ENCODE measurements at places on chromosomes 16 and 17.

DNA sequence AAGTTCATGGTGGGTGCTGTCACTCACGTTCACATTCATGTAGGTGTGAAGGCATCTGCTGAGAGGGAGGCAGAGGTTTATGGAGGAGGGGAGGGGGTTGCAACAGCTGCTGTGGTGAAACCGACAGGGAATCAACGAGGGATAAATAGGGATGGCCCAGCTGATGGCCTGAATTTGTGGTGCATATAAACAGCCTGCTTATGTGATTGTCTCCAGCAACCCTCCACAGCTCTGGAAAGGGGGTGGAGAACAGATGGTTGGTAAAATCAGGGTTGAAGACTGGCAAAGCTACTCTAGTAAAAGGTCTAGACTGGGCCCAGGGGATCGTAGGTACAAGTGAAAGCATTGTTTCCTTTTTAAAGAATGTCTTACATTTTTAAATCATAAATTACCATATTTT, 53.7 kb downstream of the IQCK start:
- no peak for DNase-seq

DNA sequence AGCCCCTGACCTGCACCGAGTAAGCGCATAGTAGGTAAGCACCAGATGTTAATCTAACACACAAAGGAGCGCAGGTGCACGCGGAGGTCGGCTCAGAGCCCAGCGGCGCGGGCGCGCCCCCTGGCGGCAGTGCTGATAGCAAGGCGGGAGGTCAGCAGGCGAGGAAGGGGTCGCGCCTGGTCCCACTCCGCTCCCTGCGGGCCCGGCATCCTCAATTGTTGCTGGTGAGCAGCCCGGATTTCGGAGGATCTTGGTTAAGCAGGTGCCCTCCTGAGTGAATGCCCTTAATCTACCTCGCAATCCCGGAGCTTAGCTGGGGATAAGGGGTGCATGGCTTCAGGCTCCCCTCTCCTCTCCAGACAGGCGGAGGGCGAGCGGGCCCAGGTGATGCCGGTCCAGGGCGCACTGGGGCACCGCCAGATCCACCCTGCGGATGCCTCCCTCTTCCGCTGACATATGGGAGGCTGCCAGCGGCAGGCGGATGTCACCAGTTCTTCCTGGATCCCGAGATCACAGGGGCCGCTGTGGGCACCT, 4.0 kb upstream of the WNT3 start:
- no peak for DNase-seq

GRCh38 chr16:8483396-8483795, 106.9 kb downstream of the TMEM114 start:
- no peak for DNase-seq

- no peak for DNase-seq
Measured at GRCh38 chr17:54373970-54374369, 526.7 kb upstream of the TOM1L1 start.

DNA sequence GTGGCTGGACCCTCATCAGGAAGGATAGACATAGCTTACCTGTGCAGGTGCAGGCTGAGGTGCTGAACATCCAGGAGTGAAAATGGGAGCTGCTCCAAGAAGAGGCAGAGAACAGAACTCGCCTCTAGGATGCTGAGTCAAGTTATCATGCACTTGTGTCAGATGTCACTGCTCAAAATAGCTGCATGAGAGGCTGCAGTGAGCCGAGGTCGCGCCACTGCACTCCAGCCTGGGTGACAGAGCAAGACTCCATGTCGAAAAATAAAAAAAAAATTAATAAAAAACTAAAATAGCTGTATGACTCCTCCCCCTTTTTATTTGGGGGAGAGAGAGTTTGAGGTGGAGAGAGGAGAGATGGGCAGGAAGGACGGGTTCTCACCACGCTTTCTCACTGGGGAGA, 148.8 kb downstream of the FOXL1 start:
- DNase-seq = no peak

DNA sequence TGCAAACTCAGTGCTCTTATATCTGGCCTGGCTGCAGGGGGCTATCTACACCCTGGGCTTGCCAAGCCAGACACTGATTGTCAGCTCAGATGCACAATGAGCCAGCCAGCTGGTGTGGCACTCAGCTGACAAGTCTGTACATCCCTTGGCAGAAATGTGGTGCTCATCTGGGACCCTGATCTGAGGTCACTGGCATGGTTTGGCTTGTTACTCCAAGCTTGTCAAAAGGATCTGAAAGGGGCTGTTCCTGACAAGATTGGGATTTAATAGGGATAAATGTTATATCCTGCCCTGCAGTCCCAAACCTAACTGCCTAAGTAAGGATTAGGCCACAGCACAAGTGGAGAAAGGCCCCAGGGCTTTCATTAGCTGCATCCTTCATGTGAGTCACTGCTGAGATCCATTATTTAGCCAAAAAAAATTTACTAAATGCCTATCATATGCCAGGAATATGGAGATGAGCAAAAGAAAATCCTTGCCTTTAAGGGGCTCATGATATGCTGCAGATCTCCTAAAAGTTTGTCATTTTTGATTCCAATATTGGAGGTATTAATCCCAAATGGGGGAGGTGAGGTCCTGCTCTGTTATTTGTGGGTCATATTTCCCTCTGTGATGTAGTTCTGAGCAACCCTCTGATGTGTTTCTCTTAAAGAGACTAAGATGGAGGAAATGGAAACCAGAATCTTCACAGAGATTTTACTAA, 6.3 kb downstream of the SLC6A2 start:
- DNase-seq = no peak

DNA sequence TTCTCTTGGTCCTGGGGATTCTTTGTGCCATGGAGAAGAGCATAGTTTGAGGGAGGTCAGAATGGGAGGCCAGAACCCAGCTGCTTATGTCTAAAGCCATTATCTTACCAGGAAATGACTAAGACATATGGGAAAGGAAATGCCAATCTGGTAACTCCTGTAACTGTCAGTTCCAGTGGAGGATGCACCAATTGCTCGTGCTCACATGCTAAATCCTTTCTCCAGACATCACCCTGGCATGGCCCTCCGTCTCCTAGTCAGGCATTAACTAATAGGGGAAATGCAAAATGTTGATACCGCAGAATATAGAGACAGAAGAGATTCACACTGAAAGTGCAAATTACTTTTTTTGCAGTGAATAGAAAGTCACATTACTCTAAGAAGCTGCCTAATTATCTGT, 255.6 kb upstream of the HSBP1 start:
- no peak for DNase-seq

- no peak for DNase-seq
Measured at GRCh38 chr17:68210570-68211315, 37.1 kb upstream of the AMZ2 start.

DNA sequence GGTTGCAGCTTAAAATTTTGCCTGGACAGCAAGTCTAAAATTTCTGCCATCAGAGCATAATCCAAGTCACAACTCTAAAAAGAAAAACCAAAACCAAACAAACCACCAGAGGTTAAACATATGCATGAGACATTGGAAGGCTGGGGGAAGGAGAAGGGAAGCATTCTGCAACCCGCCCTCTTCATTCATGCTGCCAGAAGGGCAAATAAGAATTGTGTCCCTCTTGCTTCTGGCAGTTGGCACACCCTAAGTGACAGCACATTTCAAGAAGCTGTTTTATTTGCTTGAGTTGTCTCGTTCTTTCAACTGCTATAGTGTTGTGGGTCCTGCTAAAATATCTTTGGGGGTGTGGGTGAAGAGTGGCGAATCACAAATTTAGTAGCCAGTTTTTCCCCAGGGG, 99.6 kb downstream of the SKAP1 start:
- no peak for DNase-seq
